ENCODE measurements at places on chromosomes 12 and 14.
A peak's percentile ranks its signal among the peaks of the same experiment; 100 is the strongest.

GRCh38 chr12:120342175-120343038 is 14.8 kb upstream of the PLA2G1B start:
- no peak for DNase-seq

GRCh38 chr14:90970167-90970600 is 90.3 kb downstream of the RPS6KA5 start:
- no peak for DNase-seq

- DNase-seq: no peak
These were observed 82.6 kb downstream of the ERC1 start for GRCh38 chr12:1073652-1074051.

DNA sequence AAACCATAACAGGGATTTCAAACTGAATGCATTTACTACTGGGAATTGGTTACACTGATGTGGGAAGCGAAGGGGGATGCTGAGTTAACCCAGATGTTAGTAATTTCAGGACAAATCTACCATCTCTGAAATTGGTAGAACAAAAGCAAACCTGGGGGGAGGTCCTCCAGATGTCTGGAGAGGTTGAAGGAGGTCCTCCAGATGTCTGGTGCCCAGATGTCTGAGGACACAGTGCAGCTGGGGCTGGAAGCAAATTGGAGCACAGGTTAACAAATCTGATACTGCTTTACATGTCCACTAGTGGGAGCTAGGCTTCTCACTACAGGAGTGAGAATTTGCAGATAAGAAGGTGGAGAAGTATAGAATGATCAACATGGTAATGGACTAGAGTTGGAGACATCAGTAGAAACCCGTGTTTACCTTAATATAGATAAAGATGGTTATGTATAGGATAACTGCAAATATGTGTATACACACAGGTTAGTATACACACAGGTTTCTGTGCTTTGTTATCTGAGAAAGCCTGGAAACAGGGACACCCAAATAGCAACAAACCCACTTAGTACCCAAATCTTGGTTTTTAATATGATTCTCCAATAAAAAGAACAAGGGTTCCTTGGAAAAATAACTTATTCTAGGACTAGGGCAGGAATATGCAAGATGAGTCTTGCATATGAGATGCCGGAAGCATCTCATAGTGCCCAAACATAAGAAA is 162.5 kb downstream of the C12orf50 start:
- no peak for DNase-seq

DNA sequence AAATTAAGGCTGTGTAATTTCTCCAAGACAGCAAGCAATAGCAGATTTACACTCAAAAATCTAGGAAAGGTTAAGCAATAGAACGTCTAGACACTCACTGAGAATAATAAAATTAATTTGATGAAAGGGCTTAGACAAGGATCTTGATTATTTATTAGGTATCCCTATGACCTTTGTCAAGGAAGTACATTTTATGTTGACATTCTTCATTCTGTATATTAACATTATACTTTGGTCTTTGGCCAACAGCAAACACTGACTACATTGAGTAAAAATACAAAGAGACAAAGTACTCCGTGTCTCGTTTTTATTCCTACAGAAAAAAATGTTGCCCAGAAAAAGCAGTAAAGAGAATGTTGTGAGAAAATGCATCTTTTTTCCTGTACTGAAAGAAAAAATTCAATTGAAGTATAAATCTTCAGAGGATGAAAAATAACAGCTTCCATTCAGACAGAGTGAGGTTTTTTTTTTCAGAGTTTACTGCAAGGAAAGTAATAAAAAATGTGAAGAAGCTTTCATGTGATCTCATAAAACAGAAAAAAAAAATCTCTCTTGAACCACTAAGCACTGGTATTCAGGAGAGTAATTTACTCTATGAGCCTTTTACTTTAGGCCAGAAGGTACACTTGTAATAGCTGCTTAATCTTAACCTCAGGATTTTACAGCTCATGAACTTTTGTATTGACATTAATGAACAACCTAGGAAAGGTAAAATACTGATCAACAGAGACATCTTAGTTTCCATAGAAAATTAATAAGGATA is 605.0 kb downstream of the FSCB start:
- DNase-seq: no peak

GRCh38 chr12:109589240-109589590 is 15.6 kb downstream of the MVK start:
- no peak for DNase-seq

DNA sequence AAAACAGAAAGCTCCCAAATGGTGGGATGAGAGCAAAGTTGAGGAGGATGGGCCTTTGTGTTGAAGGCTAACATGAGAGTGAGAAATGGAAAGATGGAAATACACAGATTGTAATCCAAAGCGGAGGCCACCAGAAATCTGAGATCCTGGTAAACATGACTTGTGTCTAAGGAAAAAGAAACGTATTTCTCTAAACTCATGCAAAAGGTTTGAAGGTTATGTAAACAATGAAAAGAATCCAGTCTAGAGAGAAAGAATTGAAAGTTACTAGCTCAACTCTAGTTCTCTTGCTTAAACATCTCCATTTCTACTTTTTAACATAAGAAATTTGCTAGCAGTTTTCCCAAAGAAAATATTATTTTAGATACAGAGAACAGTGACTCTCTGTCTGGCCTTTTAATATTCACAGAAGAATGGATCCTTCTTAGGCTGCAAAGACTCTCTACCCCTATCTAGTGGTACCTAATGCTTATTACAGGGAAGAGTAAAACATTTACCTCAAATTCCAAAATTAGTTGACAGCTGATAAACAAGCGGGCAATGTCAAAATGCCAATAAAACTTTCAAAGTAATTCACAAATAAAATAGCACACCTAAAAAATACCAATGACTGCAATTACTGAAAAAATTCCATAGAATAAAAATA is 75.8 kb upstream of the SOX5 start:
- no peak for DNase-seq

DNA sequence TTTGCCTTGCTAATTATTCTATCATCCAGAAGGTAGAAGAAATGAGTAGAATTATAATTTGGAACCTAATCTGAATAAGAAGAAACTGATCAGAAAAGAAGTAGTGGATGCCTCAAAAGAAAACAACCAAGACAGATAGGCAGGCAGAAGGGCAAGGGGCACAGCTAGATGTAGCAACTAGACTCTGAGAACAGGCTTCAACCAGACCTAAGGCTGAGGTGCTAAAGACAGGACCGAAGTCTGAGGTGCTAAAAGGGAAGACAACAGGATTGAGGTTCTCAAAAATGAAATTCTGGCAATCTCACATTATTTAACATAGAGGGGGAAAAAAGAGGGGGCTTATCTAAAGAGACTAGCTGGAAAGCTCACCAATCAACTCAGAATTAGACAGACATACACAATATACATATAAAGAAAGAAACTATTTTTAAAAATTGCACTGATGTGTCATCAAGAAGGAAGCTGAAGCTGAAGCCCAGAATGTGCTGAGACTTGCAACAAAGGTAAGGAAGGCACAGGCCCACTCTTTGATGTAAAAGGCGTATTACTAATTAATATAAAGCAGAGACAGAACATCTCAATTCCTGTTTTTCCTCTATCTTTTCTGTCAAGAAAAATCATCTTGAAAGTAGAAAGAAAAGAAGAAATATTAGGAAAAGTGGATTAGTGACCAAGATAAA is 43.8 kb upstream of the CSRNP2 start:
- no peak for DNase-seq

DNA sequence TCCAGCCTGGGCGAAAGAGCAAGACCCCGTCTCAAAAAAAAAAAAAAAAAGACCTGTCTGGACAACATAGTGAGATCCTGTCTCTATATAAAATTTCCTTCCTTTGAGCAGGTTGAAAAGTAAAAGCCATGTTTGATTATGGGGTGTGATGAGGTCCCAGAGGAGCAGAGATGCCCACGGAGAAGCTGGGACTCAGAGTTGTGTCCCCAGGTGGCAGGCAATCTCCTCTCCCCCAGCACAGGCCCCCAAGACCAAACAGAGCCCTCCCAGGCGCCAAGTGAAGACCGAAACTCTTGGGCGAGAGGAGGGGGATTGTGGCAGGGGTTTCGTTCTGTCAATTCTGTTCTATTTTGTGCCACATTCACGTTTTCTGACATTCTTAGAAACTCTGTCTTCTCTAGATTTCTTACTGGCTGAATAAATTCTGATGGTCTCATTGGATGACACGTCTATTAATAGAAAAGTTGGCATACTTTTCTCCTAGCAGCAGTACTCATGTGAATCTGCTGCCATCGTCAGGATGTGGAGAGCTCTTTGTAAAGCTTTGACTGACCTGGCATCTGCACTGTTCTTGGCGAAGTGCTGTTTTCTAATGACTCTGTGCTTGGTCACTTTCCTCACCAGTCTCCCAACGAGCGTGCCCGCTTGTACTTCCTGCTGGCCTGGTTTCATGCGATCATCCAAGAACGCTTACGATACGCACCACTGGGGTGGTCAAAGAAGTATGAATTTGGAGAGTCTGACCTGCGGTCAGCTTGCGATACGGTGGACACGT is 43.4 kb downstream of the HSP90AA1 start:
- no peak for DNase-seq

DNA sequence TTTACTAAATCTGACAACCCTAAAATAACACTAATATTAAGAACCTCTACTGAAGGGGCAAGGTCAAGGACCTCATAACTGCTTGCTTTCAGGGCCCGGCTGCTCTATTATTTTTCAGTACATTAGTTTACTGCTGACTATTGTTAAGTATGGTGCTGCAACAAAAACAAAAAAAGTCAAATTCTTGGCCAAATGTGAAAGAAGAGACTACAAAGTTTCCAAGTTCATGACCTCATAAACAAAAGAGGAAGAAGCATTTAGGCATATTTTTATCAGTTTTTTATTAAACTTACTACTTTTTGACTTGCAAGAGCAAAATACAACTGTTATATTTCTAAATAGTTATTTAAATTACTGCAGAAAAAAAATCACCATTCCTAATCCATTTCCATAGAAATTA is 109.8 kb upstream of the GPHB5 start:
- no peak for DNase-seq

DNA sequence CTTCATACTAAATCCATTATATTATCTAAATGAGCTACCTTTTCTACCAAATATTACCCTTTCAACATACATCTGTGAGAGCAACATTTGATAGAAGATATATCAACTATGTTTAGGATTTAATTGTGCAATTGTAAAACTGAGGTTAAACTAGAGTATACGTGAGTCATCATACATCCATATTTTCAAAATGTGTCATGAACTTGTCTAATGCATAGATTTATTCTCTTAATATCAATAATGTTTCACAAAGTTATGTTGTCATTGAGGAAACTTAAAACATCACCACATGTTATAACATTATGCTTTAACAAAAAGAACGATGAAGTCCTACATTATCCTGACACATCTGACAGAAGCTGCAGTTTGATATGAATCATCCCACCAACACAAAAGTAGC is 645.5 kb upstream of the NOVA1 start:
- DNase-seq: no peak

DNA sequence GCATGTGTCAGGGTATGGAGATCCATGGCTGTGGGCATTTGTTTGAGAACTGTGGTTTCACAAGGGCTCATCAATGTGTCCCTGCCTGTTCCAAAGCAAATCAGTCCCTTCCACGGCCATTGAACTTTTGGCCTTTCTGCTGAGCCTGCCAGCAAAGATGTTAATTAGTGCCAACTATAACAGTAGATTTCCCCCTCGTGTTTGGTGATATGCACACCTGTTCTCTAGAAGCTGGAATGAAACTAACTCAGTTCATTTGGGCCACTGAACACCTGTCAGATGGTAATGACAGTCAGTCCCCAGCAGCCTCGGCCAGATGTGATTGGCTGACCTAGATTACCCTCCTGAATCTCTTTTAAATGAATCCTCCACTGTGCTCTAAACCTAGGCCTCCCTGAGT is 43.2 kb downstream of the IRAK3 start:
- DNase-seq: peak; percentile 81

GRCh38 chr14:38791862-38792261 is 311.2 kb downstream of the SEC23A start:
- DNase-seq: no peak

DNA sequence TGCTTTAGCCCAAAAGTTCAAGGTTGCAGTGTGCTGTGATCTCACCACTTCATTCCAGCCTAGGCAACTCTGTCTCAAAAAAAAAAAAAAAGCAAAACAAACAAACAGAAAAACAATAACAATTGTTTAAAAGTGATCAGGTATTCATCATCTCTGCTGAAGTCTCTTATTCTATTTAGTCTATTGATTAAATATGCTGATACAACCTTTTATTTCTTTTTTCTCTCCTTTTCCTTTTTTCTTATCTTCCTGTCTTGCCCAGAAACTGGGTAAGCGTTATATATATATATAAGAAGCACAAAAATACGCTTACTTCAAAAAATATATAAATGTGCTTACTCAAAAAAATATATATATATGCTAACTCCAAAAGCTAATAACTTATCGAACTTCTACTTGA is 213.8 kb upstream of the EEA1 start:
- no peak for DNase-seq

DNA sequence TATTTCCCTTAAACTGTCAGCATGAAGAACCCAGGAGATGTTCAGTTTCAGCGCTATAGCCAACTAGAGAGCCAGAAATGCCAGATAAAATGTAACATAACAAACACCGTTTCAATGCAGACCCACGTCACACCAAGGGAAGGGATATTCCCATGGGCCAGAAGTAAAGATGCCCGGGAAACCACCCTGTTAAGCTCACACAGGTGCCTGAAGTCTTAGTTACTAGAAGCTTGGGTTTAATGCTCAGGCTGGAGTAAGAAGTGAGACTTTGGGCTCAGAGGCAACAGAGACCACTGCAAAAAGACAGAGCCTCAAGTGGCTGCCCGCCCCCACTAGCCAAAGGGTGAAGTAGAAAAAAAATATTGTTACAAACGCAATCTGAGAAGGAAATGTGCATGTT is 52.3 kb downstream of the SYNE3 start:
- DNase-seq: no peak

GRCh38 chr12:58470266-58471010 is 449.9 kb downstream of the LRIG3 start:
- DNase-seq: no peak
